ENCODE measurements at places on chromosomes 12 and 14.

DNA sequence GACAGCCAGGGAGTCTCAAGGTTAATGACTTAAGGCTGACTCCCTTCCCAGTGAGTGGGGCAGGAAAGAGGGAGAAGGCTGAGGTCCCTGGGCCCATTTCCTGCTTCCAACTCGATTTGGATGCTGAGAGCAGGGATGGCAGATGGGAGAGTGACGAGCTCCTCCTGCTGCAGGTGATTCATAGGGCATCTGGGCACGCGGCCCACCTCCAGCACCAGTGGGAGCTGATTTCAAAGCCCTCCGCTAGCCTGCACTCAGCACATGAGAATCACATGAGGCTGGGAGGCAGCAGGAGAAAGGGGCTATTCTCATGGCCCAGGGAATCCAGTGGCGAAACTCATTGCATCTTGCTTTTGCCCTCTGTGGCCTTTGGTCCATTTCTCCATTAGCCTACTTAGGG is 90.8 kb downstream of the SSPN start:
- no peak for DNase-seq

DNA sequence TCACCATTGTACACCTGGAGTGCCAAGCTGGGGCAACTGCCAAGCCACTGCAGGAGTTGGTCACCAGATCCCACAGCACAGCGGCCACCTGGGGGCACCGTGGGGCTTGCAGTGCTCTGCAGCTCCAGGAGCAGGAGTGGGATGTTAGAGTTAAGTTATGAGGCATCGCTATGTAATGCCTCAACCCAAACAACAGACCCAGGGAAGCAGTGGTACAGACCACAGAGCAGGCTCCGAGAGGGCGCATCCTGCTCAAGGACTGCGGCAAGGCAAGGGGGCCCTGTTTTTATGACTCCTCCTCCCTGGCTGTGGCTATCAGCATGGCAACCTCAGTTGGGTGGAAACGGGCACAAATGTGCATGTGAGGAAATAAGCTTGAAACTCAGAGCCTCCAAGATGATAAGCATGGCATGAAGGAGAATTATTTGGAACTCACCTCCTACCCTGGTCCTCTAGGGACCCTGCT is 63.1 kb downstream of the ARL6IP4 start:
- DNase-seq, result peak; percentile 71

- DNase-seq, result no peak
Observed at GRCh38 chr14:75283162-75283832, 4.7 kb downstream of the FOS start.

GRCh38 chr14:100165831-100166440 is 6.5 kb upstream of the DEGS2 start:
- no peak for DNase-seq

- DNase-seq, result no peak
Observed at GRCh38 chr14:59132796-59133494, 55.5 kb upstream of the DAAM1 start.

DNA sequence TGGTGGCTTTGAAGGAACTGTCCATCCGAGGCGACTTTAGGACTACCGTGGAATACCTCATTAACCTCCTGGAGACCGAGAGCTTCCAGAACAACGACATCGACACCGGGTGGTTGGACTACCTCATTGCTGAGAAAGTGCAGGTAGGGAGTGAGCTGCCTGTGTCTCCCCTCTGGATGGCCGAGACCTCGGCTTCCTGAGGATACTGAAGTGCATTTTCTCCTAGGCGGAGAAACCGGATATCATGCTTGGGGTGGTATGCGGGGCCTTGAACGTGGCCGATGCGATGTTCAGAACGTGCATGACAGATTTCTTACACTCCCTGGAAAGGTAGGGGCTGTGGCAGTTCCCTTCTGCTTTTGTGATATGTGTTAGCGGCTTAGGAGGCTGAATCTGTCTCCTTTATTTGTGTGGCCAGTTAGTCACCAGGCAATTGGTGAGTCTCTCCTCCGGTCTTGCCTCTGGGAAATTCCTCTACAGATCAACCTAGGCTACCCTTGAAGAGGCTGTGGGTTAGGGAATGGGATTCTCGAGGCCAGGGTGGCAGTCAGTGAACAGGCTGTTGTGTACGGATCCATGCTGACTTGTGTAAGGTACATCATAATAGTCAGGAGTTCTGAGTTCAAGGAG is 75.3 kb downstream of the ACACB start:
- DNase-seq, result no peak

DNA sequence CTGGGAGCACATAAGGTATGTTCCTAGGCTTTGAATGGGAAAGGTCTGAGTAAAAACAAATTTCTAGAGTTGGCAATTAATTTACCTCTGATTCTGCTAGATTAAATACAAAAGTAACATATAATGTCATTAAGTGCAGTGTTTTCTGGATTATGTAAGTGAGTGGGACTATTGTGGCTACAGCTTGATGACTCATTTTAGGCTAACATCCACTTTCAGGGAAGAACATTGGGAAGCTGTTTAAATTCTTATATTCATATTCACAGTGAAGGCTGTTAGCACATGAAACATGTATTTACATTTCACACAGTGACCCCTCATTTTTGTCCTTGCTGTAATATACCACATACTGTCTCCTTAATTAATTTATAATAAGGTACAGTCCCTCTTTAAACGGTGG is 13.2 kb upstream of the BMAL2 start:
- no peak for DNase-seq

GRCh38 chr14:103057028-103057371 is 349 bp downstream of the CDC42BPB start:
- no peak for DNase-seq

DNA sequence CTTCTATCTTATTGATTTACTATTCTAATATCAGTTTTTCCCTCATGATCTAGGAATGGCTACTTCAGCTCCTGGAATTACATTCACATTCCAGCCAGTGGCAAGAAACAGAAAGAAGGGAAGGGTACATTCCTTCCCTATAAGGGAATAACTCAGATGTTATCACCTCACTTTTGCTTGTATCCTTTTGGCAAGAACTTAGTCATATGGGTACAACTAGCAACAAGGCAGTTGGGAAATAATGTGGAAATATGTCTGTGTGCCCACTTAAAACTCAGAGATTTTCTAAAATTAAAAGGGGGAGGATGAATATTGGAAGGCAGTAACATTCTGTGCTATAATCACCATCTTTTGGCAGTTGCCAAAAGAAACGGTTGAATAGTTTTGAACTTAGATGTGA is 85.6 kb downstream of the MSRB3 start:
- DNase-seq, result no peak

Data from activated CD4-positive, alpha-beta T cell treated with anti-CD3 and anti-CD28 coated beads, Interleukin-10, Interleukin-2, amounts not matched to agents 100 ng/mL and 50 ng/mL, durations not matched to agents 16 hours and 8 hours (primary cell).